ENCODE measurements at places on chromosomes 2 and 18.

GRCh38 chr2:96534701-96535181 is 1.8 kb upstream of the ARID5A start:
- DNase-seq = no peak

- peak; percentile 95 for DNase-seq
Measured at GRCh38 chr2:71101656-71102055, 28.4 kb downstream of the MCEE start.

DNA sequence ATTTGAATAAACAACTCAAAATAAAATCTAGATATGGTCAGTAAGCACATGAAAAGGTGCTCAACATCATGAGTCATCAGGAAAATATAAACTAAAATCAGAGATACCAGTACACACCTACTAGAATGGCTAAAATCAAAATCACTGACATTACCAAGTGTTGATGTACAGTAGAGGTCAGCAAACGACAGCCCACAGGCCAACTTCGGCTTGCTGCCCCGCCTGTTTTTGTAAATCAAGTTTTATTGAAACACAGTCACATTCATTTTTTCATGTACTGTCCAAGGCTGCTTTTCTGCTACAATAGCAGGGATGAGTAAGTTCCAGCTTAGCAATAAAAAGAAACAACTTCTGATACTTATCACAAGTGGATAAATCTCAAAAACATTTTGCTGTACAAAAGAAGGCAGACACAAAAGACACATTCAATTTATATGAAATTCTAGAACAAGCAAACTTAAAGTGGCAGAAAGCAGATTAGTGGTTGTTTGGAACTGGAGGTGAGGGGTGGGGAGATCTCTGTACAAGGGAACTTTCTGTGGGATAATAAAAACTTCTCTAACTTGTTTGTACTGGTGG is 32.1 kb downstream of the TRAK2 start:
- no peak for DNase-seq

DNA sequence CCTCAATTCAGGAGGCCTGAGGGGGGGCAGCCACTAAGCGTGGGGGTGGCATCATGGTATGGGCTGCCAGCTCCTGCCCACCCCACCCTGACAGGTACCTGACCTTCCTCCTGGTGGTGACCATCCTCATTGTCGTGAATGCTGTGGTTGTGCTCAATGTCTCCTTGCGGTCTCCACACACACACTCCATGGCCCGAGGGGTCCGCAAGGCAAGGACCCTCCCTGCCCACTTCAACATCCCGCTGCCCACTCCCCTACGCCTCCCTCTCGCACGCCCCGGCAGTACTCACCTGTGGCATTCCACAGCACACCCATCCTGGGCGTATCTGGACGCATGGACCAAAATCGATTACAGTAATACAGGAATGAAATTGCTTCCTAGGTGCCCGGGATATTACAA is 4.0 kb downstream of the CHRNG start:
- DNase-seq = no peak

DNA sequence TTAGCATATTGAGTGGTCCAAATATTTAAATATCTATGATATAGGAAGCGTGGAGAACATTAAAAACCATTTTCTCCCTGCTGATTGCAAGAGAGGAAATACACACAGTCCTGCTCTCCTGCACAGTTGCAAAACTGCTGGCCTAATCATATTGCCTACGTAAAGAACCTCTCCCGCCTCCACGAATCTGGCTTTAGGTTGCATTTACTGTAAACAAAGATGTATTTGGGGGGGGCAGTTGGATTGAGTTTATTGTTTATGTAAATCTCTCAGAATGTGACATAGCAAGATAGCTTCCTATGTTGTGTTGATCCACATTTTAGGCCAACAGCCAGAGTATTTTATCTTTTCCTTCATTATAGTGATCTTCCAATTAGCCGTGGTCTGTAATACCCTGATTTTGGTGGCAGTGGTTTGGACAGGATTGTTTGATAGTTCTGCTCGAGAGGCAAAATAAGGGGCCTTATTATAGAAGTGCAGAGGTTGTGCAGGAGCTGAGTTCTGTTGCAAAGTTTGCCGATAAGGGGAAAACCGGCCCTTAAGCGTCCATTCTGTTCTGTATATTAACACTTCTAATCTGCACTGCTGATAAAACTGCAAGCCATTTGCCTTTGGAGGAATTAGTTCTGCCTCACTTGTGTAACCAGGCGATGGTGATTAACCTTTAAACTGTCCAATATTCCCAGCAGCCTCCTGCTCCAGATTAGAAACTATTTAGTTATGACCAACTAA is 101.6 kb upstream of the SIX3 start:
- DNase-seq = no peak

- no peak for DNase-seq
Measured at GRCh38 chr2:70121627-70122372, 34.5 kb downstream of the PCBP1 start.

DNA sequence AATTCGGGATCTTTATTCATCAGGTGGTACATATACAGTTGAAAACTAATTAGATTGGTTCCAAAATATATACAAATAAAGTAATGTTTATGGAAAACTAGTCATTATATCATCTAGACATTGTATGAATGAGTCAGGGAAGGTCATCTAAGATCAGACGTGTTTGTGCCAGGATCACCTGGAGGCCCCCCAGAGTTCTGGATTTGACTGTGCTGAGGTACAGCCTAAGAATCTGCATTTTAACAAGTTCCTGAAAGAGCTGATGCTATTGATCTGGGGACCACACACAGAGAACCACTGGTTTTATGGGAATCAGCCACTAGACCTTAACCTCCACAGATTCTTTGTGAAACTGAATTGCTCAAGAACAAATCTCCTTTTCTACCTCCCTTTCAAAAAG is 43.2 kb downstream of the PARD6G start:
- no peak for DNase-seq

GRCh38 chr2:45814951-45815621 is 163.6 kb downstream of the PRKCE start:
- no peak for DNase-seq

GRCh38 chr2:140589273-140589672 is 1541.5 kb downstream of the LRP1B start:
- DNase-seq = peak; percentile 24

DNA sequence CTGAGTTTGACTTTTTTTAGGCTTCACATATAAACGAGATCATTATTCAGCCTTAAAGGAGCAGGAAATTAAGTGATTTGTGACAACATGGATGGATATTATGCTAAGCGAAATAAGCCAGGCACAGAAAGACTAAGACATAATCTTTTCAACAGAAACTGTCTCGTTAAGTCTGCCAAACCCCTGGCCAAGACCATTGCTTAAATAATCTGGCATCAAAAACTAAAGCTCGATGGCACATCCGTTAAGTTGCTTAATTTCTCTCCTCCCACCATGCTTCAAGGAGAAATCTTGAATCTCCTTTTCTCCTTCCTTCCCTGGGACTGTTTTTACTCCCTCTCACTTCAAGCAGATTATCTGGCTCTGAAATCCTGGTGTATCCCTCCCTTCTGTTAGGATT is 140.3 kb downstream of the GALNT14 start:
- no peak for DNase-seq

DNA sequence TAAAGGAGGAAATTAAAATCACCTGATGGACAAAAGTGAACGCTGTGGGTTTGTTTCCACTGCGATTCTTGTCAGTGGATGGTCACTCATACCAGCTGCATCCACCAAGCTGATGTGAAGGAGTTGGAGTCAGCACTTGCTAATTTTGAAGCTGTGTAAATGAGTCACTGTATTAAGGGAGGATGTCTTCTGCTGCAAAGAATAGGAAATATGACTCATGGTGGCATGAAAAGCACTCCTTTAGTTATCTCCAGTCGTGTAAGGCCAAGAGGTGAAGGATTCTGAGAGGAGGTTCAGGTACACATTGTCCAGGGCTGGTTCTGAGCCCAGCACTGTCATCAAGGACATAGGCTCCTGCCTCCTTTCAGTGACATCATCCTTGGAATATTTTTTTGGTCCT is 71.7 kb upstream of the SKOR2 start:
- DNase-seq = peak; percentile 68

GRCh38 chr2:230382108-230382507 is 33.9 kb upstream of the SP100 start:
- DNase-seq = no peak

Measured in fibroblast of upper back skin (primary cell).